T-helper 9 cell (primary cell): ENCODE measurements at places on chromosomes 13 and 19.

GRCh38 chr19:53158119-53158656 lies 665 bp downstream of the ZNF347 start:
- DNase-seq, result peak; percentile 10

DNA sequence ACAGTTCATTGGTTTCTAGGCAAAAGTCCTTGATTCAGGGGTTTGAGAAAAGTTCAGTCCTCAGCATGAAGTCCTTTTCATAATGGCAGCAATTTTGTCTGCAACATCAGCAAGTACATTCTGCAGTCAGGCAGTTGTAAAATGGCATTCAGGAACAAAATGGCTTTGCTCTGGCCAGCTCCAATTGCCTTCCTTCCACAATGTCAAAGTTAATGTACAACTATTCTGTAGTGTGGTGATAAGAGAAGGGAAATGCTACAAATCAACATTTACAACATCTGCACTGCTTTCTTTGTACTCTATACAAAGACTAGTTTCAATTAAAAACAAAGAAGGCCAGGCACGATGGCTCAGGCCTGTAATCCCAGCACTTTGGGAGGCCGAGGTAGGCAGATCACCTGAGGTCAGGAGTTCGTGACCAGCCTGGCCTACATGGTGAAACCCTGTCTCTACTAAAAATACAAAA lies 1.8 kb upstream of the NEK3 start:
- DNase-seq, result no peak

DNA sequence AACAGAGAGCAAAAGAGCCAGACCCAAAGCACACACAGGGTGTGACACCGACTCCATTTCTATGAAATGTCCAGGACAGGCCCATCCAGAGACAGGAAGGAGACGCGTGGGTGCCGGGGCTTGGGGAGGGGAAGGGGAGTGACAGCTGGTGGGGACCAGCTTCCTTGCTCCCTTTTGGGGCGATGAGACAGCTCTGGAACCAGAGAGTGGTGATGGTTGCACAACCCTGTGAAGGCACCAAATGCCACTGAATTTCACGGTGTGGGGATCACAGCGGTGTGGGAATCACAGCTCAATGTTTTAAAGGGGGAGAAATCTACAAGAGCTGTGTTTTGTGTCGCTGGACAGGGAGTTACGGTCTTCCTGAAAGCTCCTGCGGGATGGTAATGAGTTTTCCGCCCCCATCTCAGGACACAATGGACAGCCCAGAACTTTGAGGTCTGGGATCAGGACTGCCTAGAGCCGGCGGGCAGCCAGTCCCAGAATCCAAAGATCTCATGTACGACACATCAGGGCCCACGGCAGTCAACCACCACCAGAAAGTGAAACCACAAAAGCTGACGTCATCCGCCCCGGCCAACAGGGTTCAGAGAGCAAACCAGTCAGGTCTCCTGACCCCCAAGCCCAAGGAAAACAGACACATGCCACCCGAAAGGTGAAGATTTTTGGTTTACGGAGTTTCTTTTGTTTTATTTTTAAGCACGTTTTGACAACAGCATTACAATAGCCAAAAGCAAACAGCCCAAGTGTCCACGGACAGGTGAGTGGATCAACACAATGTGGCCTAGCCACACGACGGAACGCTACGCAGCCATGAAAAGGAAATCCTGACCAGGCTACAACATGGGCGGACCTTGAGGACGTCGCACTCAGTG lies 7.3 kb downstream of the SGTA start:
- DNase-seq, result peak; percentile 54

GRCh38 chr19:31574251-31574973 lies 225.2 kb upstream of the TSHZ3 start:
- DNase-seq, result no peak

DNA sequence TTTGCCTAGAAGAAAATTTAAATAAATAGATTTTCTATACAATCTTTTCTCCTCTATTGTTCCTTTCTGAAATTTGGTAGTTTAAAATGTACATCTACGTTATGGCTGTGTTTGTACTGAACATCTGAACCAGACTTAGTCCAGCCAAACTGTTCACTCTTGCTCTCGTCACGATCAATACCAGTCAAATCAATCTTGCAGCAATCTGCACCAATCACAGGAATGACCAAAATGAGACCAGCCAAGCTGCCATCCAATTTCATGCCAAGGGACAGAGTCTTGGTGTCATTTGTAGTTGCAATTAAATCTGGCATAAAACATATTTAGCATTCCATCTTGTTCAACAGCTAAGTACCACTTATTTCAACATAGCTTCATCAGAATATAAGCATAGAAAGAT lies 156.6 kb downstream of the IRS2 start:
- no peak for DNase-seq

- peak; percentile 39 for DNase-seq
These were observed 51.1 kb upstream of the ZNRF4 start for GRCh38 chr19:5403968-5404640.

GRCh38 chr13:23889615-23890607 lies 711 bp upstream of the MIPEP start:
- DNase-seq, result no peak

DNA sequence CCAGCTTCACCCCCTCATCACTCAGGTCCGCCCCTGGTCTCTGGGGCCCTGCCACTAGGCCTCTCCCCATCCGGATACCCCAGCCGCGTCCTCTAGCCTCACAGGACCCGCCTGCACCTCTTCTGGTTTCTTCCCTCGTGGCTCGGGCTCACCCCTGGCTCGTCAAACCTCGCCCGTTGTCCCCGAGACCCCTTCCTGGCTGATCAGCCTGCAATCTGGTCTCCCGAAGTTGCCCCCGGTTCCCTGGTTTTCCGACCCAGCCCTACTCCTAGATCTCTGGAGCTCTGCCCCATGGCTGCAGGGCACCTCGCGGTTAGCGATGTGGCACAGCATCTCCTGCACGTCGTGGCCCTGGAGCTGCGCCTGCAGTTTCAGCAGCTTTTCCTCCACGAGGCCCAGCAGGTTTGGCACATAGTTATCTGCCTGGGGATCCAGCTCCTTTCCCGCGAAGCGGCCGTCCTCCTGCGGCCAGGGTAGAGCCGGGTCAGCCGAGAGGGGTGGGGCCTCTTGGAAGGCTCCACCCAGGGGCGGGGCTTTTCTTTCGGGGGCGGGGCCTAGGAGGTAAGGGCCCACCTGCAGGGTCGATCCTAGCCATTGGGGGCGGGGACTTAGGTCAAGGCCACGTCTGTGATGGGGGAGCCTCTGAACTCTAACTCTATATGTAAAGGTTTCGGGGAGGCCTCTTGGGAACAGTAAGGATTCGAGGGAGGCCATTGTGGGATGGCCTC lies 2.4 kb upstream of the RGL3 start:
- no peak for DNase-seq

GRCh38 chr13:89862691-89863036 lies 1484.8 kb upstream of the MIR17HG start:
- no peak for DNase-seq

GRCh38 chr19:307111-307531 lies 15.9 kb upstream of the PLPP2 start:
- no peak for DNase-seq

DNA sequence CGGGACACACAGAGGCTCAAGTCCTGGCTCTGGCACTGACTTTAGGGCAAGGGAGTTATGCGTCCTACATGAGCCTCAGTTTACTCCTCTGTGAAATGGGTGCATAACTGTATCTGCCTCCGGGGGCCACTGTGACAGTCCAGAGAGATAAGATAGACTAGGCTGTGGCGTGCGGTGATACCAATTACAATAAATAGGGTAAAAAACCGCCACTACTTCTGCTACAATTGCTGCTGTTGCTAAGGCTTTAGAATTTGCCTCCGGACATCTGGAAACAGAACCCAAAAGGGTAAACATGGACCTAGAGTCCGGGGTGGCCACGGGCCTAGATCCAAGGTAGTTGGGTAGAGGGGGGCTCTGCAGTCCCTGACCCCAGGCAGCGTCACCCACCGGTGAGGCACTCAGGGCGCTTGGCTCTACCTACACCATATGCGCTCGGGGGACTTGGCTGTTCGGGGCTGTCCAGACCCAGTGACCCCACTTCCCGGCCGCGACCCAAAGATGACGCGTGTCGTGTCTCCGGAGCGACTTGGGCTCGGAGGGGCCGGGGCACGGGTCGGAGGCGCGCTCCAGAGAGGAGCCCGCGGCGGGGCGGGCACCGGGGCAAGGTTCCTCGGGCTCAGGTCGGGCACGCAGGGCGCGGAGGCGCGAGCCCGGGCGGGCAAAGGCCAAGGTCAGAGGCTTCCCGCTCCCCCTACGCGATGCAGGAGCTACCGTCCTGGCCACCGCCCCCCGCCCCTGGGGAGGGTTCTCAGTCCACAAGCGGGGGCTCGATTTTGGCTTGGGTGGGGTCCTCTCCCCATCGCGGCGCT lies 1.1 kb downstream of the INSR start:
- DNase-seq, result no peak
